ENCODE measurements at places on chromosomes 4 and X.

- no peak for DNase-seq
Observed at GRCh38 chrX:154818916-154819770, 13.9 kb upstream of the MPP1 start.

- DNase-seq = no peak
Observed at GRCh38 chrX:46649421-46650260, 76.1 kb downstream of the CHST7 start.

GRCh38 chr4:14742054-14742453 lies 260.2 kb upstream of the CPEB2 start:
- no peak for DNase-seq

DNA sequence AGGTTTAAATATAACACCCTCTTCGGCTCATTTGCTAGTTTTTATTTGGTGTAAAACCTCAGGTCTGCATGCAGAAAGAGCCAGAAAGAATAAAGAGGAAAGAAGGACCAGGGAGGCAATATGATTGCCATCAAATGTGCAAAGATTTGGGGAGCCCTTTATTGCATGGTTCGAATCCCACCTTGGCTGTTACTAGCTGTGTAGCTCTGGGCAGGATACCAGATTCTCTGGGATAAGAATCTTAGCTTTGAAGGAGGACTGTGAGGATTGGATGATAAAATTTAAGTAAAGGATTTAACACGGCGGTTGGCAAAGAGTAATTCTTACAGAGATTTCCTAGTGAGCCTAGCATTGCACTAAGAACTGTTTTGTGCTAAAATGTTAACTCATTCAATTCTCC lies 510.2 kb upstream of the LCORL start:
- DNase-seq = no peak

GRCh38 chrX:130084631-130085237 lies 25.6 kb downstream of the ELF4 start:
- DNase-seq = no peak

GRCh38 chr4:75495476-75495875 lies 18.7 kb downstream of the RCHY1 start:
- no peak for DNase-seq

GRCh38 chr4:14465507-14465906 lies 536.8 kb upstream of the CPEB2 start:
- no peak for DNase-seq

DNA sequence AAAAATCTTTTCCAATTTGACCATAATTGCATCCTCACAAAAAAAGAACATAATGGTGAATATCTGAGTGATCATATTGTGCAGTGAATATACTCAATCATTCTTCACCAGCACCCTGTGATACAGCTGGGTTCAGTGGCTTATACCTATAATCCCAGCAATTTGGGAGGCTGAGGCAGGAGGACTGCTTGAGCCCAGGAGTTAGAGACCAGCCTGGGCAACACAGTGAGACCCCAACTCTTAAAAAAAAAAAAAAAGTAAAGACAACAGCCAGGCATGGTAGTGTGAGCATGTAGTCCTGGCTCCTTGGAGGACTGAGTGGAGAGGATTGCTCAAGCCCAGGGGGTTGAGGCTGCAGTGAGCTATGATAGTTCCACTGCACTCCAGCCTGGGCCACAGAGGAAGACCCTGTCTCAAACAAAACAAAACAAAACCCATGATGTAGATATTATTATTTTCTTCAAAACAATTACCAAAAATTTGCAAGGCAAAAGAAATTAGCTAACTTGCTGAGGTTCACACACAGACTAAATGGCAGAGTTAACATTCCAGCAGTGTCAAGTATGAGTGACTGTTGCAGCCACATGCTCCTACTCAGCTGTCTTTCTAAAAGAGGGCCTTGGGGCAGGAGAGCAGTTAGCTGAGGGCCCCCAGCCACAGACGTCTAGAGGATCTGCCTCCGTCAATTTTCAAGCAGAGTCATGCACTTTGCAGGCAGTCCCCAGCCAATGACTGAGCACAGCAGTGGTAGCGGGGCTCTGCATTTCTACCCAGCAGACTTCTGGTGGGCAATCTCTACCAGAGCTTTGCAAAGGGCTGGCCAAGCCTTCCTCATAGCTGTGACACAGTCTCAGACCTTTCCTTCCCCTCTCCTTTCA lies 33.4 kb downstream of the ADGRA3 start:
- DNase-seq = no peak

DNA sequence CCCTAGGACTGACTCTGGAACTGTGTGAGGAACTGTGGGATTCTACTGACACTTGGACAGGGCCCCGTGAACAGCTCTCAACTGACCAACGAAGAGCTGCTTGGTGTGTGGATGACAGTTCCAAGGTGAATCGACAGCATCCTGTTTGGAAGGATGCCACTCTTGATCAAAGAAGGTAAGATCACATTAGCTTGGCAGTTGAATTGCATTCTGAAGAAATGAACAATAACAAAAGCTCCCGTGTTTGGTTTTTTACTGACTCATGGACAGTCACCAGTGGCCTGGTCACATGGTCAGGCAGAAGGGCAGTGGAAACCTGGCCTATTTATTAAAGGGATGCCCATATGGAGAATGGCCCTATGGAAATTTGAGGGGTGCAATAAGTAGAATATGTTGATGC lies 33.1 kb upstream of the GPR34 start:
- DNase-seq = no peak

DNA sequence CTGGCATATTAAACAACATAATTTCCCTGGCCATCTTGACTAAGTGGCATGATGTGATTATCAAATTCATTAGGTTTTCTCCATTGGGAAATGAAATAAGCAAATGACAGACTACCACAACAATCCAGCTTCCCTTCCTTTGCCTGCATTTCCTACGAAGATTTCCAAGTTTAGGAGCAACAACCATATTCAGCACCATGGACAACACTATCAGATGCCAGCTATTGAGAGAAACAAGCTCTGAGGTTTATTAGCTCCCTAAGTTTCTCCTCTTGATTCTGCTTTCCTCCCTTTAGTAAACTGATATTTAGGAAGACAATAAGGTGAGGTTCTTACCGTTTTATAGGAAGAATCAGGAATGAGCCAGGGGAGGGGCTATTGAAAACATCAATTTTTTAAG lies 36.2 kb downstream of the DCX start:
- DNase-seq = no peak

DNA sequence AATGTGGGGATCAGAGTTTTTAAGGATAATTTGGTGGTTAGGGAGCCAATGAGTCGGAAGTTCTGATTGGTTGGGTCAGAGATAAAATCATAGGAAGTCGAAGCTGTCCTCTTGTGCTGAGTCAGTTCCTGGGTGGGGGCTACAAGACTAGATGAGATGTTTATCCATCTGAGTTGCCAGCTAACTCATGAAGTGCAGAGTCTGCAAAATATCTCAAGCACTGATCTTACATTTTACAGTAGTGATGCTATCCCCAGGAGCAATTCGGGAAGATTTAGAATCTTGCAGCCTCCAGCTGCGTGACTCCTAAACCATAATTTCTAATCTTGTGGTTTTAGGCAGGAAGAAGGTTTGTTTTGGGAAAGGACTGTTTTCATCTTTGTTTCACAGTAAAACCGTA lies 565.8 kb upstream of the SPANXN1 start:
- DNase-seq = no peak

- no peak for DNase-seq
Observed at GRCh38 chrX:23557070-23557469, 110.2 kb upstream of the PRDX4 start.

- DNase-seq = no peak
Observed at GRCh38 chr4:15197005-15197404, 194.7 kb downstream of the CPEB2 start.

DNA sequence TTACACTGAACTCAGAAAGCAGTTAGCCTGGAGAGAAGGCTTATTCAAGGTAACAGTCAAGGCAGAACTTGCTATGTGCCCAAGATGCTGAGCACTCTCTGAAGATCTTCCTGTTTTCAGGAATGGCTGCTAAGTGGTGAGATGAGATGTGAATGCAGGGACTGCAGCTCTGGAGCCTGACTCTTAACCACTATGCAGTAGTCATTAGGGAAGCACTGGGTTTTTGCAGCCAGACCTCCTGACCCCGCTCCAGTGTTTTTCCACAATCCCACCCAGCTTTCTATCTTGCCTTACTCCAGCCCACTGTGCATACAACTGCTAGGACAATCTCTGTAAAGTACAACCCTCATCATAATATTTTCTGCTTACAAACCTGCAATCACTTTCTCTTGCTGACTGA lies 95.2 kb upstream of the LNX1 start:
- DNase-seq = no peak

- no peak for DNase-seq
Observed at GRCh38 chrX:134172588-134173259, 64.3 kb upstream of the CCDC160 start.

DNA sequence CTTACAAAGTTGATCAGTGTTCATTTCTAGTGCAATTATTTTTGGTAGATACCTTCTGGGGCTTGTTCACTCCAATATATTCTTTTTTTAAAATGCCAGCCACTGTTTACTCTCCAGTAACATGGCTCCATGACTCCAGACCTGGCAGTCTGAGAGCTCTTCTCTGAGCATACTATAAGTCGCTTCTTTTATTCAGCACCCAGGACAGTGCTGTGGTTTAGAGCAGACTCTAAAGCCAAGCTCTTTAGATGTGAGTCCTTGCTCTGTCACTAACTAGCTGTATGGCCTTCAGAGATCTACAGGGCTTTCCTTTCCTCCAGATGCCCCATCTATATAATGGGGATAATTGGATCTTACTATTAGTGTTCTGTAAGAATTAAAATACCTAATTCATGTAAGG lies 200.2 kb upstream of the FAM241A start:
- no peak for DNase-seq

- DNase-seq = no peak
Observed at GRCh38 chr4:26785312-26785711, 75.3 kb upstream of the STIM2 start.

DNA sequence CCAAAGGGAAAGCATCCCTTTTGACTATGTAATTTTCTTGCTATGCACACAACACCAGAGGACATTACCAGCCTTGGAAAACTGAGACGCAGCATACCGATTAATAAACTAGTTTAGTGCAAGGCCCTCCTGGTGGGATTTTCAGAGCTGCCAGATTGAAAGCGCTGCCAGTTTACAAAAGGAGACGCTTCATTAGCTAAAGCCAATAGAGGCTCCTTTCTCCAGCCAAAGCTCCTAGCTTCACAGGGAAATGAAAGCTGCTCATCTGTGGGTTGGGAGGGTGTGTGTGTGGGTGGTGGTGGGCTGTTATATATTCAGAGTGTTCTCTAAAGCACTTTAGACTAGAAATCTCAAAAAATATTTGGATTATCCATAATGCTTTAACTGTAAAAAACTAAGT lies 32.4 kb downstream of the SPANXN4 start:
- DNase-seq = no peak

DNA sequence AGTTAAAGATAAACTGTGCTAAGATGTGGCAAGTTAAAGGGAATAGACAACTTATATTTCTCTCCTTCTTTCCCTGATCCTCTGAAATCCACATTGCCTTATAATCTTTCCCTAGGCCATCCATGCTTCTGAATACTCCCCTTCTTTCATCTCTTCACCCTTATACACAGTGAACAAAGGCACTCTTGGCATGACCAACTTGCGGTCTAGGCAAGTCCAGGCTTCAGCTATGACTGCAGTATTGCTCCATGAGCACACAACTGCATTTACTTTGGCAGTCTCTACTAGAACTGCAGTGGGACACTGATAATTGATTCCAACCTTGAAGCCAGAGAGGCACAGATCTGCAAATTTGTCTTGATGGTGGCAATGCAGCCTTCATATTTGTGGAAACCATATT lies 24.2 kb upstream of the UBA6 start:
- no peak for DNase-seq

Measured in activated naive CD8-positive, alpha-beta T cell treated with anti-CD3 and anti-CD28 coated beads, Interleukin-2, amount 50 U/mL, for 16 hours (primary cell).